ENCODE measurements at places on chromosomes 12 and 14. TPM values are rescaled to one million over a fixed set of nuclear protein-coding genes. Genes with fewer than 3 reads are reported as not detected.

DNA sequence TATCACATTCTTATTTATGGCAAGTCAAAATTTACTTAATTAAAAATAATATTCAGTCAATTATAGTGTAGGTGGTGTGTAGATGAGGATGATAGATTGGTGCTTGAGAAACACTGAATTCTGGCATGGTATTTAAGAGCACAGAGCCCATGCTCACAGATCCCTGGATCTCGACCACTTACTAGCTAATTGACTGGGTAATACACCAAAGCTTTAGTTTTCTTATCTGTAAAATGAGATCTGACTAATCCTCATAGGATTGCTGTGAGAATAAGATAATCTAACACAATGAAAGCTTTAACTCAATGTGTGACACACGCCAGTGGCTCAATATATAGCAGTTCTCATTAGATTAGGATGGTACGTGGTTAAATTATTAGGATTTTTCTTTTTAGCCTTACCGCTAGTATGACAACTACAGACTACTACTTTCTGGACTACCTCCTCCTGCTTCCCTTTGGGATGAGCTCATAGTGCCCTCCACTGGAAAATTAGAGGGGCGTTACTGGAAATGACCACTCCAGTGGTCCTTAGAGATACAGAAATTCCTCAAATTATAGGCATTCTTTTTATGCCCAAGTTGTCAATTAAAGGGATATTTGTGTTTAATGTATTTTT is 482.8 kb upstream of the TBX3 start:
- DNase-seq, result no peak

Gene GZMB
- 25.4 TPM for total RNA-seq

DNA sequence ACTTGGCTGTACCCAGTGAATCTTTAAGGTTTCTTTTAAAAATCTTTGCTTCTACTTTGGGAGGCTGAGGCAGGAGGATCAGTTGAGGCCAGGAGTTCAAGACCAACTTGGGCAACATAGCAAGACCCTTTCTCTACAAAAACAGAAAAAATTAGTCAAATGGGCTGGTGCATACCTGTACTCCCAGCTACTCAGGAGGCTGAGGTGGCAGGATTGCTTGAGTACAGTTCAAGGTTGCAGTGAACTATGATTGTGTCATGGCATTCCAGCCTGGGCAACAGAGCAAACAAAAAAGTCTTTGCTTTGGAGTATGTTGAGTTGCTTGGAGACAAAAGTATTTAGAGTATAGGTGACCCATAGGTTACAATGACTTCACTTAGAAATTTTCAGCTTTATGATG is 6.2 kb upstream of the DDX55 start:
- DNase-seq, result no peak

DNA sequence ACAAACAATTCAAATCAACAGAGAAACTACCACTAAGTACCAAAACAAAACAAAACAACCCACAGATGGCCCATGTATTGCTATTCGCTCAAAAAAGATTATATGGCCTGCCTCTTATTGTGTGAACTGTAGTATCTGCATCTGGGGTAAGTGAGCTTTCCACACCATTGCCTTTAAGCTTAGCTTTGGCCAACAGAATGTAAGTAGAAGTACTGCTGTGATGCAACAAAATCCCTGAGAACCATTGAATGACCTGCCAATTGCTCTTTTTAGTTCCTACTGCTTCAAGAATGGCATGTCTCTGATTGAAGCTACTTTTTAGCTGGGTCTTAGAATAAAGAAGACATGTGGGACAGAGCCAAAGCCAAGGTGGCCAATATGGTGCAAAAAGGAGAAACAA is 32.5 kb downstream of the PPFIA2 start:
- no peak for DNase-seq

GRCh38 chr12:30757316-30757715 is 2.6 kb upstream of the CAPRIN2 start:
- no peak for DNase-seq

DNA sequence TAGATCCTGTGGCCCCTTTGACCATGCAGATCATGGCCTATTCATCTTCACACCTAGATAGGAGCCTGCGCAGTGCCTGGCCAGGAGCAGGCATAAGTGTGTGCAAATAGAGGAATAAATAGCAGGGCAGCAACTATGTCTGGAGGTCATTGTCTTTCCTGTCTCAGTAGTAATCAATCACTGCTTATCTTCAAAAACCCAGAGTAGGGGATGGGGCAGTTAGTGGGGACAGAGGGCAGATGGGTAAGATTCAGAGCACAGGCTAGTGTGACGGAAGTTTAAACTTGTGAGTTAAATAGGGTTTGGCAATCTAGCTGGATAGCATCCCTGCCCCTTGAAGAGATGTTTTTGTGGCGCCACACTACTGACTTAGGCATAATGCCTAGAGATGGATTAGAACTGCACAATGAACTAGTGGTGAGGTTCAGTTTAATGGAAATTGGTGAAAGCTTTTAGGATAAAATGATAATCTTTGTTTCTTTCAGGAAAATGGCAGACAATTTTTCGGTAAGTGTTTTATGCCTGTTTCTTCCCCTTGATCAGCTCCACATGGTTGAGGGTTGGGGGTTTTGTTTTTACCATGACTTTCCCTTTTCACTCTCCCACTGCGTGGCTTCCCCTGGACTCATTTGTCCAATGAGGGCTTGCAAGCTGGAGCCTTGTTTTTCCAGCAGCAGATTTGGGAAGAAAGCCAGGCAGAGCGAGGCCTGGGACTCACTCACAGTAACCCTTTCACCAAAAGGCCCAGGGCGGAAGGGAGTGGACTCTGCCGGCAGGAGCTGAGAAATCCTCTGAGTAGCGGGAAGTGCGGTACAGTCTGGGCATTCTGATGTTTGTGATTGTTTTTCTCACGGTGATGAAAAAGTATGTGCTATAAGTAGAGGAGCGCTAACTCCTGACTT is 8.1 kb downstream of the LGALS3 start:
- DNase-seq, result no peak

Gene CYP27B1
- total RNA-seq, result 0.47 TPM

Gene PTPRB
- total RNA-seq, result 57.7 TPM

DNA sequence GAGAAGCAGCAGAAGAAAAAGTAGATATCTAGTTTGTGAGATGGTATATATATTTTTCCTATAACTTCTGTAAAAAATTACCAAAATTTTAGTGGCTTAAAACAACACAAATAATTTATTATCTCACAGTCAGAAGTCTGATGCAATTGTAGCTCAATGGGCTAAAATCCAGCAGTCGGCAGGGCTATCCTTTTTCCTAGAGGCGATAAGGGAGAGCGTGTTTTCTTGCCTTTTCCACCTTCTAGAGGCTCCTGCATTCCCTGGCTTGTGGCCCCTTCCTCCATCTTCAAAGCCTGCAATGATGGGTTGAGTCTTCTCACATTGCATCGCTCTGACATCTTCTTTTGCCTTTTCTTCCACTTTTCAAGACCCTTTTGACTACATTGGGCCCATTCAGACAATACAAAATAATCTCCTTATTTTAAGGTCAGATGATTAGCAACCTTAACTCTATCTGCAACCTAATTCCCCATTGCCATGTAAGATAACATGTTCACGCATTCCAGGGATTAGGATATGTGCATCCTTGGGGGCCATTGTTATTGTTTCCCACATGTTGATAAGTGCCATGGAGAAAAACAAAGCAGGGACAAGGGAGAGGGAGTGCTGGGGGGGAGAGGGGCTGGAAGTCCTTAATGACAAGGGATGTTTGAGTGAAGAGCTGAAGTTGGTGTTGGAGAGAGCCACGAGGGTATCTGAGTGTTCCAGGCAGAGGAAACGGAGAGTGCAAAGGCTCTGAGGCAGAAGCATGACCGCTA is 13.8 kb upstream of the DDX47 start:
- no peak for DNase-seq

GRCh38 chr12:121536899-121537813 is 43.7 kb downstream of the KDM2B start:
- peak; percentile 99 for DNase-seq

GRCh38 chr14:60931218-60931617 is 49.7 kb downstream of the TRMT5 start:
- no peak for DNase-seq

Gene ADGRD1
- total RNA-seq, result 5.6 TPM

- DNase-seq, result no peak
These were observed 34.5 kb downstream of the USP44 start for GRCh38 chr12:95516757-95517156.

DNA sequence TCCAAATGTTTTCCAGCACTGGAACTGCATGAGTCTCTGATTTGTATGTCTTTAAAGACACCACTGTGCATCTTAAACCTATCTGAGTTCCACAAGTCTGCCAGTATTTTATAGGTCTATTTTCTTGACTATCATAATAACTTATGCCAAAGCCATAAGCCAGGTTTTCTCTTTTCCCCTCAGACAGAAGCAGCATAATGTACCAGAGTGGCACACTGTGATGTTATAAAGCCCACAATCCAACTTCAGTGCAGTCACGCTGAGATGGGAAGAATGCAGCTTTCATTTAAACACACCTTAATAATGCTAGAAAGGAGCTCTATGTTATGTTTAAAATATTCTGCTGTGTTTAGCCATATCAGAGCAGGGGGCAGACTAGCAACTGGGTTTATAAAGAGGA is 923.3 kb downstream of the DIO2 start:
- DNase-seq, result no peak

DNA sequence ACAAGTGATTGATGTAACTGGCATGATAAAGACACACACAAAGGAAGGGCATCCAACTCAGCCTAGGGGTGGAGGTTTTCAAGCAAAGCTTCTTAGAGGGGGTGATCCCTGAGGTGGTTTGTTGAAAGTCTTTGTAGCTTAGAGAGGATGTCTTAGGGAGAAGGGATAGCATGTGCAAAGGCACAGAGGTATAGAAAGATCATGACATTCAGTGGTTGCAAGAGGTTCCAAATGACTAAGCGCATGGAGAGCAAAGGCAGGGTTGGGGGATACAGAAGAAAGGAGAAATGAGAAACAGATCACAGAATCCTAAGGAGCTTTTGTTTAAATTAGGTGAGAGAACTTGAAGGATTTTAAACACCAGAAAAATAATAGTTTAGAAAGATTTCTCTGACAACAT is 5.2 kb upstream of the CCT2 start:
- DNase-seq, result no peak

DNA sequence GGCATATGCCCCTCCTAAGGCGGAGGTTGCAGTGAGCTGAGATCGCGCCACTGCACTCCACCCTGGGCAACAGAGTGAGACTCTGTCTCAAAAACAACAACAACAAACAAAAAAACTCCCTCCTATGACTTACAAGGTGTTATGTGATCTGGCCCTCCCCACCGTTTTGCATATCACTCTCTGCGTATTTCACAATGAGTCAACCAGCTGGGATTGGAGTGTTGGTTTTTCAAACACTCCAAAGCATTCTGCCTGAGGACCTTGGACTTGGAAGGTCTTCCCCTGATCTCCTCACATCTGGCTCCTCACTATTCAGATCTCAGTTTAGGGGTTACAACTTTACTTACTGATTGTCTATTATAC is 14.0 kb downstream of the MANSC1 start:
- DNase-seq, result no peak

Gene MSI1
- not detected for total RNA-seq

Gene ZNF385A
- total RNA-seq, result 40.3 TPM

DNA sequence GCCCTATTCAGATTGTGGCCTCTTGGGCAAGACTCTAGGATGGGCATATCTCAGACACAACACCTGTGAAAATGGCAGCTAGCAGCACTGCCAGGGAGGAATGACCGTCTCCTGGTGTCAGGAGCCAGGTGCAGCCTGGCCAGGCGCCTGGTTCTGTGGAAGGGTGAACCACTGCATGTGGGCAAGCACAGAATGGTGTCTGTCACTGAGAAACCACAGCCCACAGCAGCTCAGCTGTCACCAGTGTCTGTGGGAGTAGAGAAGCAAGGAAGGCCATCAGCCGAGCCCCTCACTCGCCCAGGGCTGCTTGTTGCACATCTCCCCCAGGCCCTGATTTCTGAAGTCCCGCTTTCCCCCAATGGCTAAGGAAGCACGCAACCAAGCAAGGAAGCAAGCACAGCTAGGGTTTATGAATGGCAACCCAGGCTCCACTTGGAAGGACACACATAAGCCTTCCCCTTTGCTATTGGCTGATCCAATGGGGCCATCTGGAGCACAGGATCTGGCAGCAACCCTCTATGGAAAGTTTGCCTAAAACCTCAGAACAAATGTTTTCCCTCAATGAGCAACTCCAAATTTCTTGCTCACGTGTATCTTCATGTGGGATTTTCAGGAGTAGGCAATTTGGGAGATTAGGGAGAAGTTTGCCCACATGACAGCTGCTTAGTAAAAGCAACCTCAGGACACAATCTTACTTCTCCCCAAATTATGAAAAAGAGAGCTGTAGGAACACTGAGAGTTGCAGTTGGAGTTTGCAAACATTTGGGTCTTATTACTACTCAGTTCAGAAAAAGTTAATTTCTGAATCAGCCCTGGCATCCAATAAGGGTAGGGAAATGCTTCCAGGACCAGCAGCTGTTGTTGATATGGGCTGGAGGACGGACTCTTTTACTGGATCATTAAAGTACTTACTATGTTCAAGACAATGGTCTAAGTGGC is 44.7 kb downstream of the GPHB5 start:
- DNase-seq, result no peak

DNA sequence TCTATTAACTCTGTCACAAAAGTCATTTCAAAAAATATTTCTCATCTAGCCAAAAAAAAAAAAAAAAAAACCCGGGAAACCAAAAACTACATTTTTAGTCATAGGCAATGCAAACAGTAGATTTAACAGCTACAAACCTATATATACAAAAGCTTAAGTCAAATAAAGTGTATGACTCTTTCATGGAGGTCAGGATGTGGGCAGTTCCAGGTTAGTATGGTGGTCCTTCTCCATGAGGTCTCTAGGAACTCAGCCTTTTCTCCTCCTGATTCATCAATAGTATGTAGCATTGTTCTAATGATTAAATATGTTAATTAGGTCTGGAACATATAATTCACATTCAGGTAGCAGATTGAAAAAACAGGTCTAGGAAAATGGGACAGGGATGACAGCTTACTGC is 586.5 kb downstream of the SLC16A7 start:
- no peak for DNase-seq

DNA sequence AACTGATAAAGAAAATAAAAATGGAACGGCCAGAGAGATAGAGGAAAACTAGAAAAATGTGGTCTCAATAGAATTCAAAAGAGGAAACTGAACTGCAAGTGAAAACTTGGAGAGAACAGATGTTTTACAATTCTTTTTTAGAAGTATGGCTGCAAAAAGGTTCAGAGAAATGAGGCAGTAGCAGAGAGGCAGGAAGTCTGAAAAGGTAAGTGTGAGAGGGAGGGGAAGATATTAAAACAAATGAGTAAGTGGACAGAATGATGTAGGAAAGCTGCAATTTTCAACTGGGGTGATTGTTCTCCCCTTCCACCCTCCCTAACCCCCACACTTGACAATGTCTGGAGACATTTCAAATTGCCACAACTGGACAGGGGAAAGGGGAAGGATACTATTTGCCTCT is 12.9 kb downstream of the BTBD7 start:
- no peak for DNase-seq

Data from spleen (tissue), 13 donors.